NCI-H2081 treated with DMSO at 0.1 percent for 48 hours (cell line): ENCODE measurements at places on chromosomes 3 and 15.
A peak's percentile ranks its signal among the peaks of the same experiment; 100 is the strongest.

GRCh38 chr3:120780977-120781376, 38.4 kb downstream of the GTF2E1 start:
- no peak for DNase-seq

DNA sequence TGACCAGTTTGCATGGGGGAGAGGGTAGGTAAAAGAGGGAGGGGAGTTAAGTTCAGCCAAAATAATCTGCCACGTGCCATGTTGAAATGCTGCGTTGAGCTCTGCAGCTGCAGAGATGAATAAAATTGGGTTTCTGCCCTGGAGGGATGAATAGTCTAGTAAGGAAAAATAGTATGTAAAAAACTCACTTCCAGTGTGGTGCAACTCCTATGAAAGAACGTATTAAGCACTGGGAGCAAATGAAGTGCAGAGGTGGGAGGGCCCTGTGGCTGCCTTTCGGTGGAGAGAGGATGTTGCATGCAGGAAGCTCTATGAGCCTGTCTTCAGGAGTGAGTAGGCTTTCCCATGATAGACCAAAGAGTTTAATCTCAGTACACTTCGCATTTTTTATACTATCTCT, 8.6 kb downstream of the CEP63 start:
- no peak for DNase-seq

DNA sequence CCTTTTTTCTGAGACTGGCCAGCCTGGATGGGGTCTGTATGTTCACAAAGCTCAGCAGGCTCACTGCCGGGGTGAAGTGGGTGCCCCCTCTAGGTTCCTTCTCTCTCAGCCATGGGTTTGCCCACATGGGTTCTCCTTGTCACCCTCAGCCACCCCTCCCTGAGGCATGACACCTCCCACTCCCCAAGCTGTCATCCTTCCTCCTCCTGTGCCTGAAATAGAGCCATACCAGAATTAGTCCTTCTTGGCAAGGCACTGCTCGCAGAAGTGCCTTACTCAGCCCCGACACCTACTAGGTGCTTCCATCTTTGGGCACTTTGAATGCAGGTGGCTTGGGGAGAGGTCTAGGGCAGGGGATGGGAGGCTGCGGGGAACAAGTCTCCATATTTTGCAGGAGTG, 62.9 kb upstream of the SEC13 start:
- DNase-seq, result no peak

GRCh38 chr15:38440353-38441129, 13.4 kb upstream of the FAM98B start:
- DNase-seq, result peak; percentile 64

- DNase-seq, result no peak
Observed at GRCh38 chr3:37041546-37042195, 48.4 kb downstream of the MLH1 start.

DNA sequence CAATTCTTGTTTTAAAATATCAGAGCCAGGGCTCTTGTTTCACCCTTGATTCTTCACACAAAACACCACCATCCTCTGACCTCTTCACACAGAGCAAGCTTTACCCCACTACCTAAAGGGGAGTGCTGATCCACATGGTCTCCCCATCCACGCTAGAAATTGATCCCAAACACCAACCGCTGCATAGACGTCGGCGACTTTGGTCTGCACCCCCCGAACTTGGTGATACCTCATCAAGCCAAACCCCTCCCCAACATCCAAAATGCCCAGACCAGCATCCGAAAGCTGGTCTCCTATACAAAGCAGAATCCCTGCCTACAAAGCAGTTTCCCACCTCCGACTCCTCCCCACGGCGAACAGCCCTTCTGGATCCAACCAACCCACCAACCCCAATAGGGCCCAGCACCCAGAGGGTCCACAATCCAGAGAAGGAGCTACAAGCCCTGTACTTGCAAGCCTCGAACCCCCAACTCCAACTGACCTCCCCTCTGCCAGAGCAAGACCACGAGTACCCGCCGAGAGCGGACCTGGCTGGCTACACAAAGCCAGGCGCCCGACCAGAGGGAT, 25.8 kb upstream of the MTHFS start:
- no peak for DNase-seq

GRCh38 chr3:42216931-42217333, 49.1 kb downstream of the CCK start:
- DNase-seq, result no peak

GRCh38 chr3:177210744-177211502, 13.6 kb upstream of the TBL1XR1 start:
- DNase-seq, result no peak

DNA sequence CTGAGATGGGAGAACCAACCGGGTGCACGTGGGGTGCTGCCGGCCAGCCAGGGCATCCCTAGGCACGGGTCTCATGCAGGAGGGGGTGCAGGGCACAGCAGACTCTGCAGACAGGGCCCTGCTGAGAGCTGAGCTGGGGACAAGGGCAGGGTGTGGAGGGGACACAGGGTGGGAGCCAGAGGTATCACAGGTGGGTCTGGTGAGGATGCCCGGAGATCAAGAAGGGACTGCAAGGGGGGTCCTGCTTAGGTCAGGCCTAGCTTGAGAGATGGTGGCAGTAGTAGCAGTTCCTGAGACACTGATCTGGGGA, 39.5 kb upstream of the PRR23E start:
- no peak for DNase-seq

GRCh38 chr3:79766496-79767193, 1.2 kb downstream of the ROBO1 start:
- no peak for DNase-seq

DNA sequence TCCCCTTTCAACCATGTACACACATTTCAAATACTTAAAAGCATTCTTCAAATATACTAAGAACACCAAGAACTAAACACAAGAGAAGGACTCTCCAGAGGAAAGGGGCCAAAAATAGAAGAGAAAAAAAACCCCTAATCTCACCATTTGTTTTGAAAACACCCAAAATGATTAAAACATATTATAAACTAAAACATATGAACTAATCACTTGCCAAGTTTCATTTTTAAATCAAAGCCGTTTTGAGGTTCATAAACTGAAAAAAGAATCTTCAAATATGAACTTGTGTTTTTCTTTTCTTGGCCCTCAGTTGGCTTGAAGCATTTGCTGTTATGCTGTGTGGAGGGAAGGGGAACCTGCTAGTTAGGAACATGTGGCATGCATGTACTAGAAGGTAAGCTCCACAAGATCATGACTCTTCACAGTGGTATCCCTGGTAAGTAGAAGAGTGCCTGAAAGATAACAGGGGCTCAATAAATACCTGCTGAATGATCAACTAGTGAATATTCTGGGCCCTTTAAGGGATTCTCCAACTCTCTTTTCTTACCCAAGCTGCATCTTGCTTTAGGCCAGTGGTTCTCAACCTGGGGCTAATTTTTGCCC, 224.5 kb downstream of the TIGIT start:
- no peak for DNase-seq
